Heart left ventricle (tissue), 16 donors: ENCODE measurements at places on chromosomes 1 and 21.

DNA sequence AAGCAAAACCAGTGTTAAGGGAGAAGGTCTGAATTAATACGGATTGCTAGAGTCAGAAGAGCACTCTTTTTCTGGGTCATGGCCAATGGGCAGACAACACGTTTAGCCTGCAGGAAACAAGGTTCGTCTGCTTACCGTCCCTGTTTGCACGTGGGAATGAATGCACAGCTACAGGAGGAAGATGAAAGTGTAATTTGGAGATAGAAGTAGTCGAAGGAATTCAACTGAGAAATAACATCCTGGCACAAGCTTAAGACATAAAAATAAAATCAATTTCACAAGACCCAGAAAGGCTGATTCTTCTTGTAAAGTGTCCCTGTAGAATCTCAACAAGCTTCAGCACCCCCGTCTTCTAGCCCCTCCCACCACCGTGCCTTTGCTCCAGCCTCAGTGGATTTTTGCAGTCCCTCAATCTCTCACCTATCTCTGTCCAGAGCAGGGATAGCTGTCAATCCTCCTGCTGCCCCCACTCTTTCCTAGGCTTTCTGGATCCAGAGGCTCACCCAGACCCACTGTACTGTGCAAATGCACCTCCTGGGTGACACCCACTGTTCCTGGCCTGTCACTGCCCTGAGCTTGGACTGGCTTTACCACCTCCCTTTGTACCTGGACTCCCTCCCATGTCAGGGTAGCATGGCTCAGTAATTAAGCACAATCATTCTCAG lies 60.6 kb downstream of the C1orf94 start:
- no peak for DNase-seq

DNA sequence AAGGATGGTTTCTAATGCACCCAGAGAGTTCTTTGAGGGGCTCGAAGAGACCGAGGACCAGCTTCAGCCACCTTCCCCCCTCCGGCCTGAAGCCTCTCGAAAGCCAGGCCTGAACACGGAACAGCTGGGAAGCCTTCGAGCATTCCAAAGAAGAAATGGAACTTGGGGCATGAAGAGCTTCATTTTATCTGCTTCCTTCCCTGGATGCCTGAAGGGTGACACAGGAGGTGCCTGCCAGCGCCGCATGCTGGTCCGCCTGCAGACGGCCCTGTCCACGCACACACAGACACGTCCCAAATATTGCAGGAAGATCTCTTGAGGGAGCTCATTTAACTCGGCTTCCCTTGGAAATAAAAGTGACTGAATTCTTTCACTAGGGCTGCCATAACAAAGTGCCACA lies 73.7 kb downstream of the TOMM20 start:
- no peak for DNase-seq

GRCh38 chr1:6223617-6224016 lies 12.1 kb downstream of the ICMT start:
- peak; percentile 77 for DNase-seq

GRCh38 chr1:191575746-191576145 lies 582.5 kb upstream of the RGS18 start:
- DNase-seq: no peak

DNA sequence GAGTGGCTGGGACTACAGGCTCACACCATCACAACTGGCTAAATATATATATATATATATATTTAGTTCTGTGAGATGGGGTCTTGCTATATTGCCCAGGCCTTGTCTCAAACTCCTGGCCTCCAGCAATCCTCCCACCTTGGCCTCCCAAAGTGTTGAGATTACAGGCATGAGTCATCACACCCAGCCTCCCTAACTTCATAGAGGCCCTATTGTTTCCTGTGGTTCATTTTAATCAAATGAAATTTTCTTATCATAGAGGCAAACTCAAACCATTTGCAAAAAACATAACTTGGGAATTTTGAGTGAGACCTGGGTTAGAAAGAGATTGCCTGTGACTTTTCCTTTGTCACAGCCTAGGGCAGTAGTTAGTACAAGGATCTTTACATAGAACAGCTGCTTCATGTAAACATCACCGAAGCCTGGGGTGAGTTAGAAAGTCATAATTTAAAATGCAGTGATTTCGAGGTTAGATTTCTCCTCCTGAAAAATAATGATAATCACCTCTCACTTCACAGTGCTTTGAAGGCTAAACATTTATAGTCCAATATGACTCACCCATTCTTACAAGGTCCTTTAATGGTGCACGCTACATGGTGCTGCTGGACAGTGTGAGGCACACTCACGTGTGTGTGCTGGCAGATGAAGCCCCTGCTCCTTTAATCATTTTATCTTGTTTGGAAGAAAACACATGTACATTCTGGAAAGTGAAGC lies 188.9 kb downstream of the RHOU start:
- no peak for DNase-seq

DNA sequence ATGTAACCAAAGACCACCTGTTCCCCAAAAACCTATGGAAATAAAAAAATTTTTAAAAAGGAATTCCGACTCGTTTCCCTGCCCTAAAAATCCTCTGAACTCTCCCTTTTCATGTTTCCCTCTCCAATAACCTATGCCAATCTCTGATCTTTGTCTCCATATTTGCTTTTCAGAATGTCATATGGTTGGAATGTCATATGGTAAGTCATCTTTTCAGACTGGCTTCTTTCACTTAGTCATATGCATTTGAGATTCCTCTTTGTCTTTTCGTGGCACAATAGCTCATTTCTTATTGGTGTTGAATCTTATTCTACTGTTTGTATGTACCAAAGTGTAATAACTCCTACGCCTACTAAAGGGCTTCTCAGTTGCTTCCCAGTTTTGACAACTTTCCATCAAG lies 117.5 kb downstream of the BACH1 start:
- DNase-seq: no peak

DNA sequence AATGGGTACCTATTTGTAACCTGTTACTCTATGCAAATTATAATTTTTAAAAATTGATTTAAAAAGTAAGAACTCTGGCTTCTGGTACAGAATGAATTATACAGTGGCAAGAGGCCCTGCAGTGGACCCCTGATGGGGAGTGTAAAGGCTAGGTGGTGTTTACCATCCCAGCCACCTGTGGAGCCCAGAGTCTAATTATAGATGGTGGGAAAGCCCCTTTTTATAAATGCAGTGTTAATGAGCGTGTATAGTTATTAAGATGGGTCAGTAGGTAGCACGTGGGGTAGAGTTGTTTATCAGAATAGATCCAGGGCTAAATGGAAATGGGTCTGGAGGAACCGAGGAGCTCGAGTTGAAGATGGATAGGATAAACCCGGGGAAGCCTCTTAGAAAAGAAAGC lies 13.9 kb upstream of the PRELP start:
- DNase-seq: no peak

DNA sequence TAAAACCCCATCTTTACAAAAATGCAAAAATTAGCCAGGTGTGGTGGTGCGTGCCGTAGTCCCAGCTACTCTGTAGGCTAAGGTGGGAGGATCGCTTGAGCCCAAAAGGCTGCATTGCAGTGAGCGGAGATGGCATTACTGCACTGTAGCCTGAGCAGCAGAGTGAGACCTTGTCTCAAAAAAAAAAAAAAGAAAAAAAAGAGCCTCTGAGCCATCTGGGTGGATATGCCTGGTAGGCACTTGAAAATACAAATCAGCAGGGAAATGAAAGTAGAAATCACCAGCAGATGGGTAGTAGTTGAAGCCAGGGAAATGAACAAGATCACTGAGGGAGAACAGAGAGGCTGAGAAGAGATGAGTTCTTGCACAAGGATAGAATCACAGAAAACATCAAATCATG lies 131.0 kb upstream of the HMCN1 start:
- DNase-seq: no peak

DNA sequence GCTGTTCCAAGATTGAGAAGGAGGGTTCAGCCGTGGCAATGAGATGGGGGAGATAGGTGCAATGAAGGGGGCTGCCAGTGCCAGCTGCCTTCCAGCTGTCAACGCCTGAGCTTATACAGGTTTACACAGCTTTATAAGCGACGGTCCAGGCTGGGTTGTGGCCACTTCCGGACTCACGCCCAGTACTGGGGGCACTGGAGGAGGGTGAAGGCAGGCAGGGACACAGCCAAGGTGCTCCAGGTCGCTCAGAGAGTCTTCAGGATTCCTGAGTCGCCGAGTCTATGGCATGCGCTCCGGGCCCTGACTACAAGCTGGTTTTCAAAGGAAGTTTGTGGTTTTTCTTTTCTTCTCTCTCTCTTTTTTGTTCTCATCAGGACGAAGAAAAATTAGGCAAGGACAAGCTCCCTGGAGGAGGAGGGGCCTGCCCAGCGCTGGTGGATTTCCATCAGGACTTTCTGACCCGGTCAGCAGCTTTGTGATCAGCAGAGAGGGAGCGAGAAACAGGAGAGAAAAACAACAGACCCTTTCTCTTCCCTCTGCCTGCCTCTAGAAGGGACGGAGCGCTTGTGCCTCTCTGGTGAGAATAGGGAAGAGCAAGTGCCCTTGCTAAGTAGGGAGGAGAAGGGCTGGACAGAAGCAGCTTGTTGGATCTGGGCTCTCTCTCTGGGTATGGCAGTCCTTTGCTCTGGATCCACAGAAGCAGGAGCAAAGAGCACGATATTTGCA lies at the start of gene MINDY1:
TSS of gene MINDY1 (minus strand) at position 576 of the 726 bp plus-strand sequence. CDS start 4,285 bp downstream, outside the sequence.
- DNase-seq: peak; percentile 76

DNA sequence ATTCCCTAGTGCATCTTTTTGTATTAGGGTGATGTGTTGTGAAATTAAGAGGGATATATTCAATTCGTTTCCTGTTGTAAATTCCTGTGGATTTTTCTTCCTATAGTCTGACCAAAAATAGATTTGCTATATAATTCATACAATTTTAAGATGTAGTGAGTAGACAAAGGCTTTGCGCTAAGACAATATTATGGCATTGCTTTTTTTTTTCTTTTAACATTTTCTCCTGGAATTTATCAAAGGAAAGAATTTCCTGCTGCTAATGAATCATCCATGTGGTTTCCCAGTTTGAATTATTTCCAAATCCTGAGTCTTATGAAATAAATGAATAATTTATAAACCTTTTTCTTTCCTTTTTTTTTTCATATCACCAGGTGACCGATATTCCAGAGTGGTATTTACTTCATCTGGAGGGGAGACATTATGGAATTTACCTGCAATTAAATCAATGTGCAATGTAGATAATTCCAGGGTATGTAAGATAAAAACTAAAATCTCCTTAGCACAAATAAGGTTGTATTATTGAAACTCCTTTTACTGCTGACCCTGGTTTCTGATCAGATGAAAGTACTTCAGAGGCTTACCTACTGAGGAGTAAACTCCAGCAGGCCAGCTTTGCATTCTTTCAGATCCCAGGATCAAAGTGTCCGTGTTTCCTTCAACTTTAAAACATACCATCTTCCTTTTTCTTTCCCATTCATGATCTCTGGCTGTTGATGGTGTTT lies 148.4 kb downstream of the TLR5 start:
- DNase-seq: no peak

- DNase-seq: no peak
Measured at GRCh38 chr1:186494832-186495271, 33.9 kb upstream of the PDC start.

DNA sequence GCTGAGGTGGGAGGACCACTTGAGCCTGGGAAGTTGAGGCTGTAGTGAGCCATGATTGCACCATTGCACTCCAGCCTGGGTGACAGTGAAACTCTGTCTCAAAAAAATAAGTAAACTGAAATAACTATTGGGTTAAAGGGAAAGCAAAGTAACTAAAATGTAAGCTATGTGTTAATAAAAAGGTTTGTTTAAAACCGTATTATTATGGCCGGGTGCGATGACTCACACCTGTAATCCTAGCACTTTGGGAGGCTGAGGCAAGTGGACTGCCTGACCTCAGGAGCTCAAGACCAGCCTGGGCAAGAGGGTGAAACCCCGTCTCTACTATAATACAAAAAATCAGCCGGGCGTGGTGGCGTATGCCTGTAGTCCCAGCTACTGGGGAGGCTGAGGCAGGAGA lies 27.0 kb downstream of the NVL start:
- no peak for DNase-seq

DNA sequence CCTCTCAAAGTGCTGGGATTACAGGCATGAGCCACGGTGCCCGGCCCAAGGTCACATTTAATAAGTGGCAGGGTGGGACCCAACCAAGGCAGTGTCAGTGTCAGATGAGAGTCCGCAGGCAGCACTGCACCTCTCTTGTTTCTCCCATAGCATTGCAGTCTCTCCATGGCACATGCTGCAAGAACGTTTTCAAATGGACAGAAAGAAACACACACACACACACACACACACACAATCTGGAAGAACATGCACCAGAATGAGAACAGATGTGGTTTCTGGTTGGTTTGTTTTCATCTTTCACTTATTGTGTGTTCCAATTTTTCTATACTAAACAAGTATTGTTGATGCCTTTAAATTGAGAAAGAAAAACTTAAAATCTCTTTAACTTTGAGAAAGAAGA lies 126.5 kb downstream of the SYF2 start:
- DNase-seq: no peak

GRCh38 chr1:35264871-35265270 lies 3.6 kb upstream of the ZMYM4 start:
- no peak for DNase-seq

DNA sequence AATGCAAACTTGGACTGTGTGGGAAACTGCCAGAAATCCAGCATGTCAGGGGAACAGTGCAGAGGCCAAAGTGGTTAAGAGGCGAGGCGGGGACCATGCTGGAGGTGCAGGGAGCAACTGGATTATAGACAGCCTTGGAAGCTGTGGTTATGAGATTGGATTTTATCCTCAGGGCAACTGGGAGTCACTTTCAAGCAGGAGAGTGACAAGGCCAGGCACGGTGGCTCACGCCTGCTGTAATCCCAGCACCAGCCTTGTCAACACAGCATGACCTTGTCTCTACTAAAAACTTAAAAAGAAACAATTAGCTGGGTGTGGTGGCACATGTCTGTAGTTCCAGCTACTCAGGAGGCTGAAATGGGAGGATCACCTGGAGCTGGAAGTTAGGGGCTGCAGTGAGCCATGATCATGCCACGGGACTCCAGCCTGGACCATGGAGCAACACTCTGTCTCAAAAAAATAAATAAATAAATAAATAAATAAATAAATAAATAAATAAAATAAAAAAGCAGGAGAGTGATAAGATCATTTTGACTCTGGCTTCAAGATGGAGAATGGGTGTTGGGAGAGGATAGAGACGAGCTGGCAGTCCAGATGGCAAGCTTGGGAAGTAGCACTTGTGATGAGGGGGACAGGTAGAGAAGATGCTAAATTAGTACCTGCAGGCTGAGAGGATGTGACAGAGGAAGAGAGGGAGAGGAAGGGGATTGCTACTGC lies 3.5 kb downstream of the HAPLN2 start:
- no peak for DNase-seq

DNA sequence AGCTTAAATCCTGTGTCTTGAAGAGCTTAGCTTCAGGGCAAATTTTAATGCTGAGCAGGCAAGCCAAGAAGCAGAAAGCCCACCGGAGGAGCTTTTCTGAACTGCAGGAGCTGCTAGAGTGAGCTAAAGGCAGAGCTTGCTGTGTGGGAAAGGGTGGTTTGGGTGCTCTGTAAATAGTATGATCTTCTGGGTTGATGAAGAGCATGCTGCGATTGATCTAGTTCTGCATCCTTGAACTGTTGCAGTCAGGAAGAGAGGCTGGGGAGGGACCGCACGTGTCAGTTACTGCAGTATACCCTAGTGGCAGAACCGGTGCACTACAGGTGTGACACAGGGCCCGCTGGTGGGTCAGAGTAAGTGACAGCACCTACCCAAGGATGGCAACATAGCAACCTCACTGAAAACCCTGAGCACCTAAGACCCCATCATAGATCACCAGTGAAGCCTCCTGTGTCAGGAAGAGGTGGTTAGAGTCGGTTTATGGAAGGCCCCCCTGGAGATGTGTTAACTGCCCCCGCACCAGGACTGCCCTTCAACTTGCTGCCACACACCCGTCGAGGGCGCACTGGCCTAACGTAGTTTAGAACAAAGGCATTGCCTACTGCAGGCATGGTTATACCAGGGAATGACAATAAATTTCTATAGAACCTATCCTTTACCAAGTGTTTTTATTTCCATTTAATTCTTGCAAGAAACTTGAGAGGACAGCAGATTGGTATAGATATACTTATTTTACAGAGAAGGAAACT lies 146.0 kb upstream of the KIAA0040 start:
- no peak for DNase-seq
